ENCODE measurements at places on chromosomes 2 and 18.
A peak's percentile ranks its signal among the peaks of the same experiment; 100 is the strongest.

DNA sequence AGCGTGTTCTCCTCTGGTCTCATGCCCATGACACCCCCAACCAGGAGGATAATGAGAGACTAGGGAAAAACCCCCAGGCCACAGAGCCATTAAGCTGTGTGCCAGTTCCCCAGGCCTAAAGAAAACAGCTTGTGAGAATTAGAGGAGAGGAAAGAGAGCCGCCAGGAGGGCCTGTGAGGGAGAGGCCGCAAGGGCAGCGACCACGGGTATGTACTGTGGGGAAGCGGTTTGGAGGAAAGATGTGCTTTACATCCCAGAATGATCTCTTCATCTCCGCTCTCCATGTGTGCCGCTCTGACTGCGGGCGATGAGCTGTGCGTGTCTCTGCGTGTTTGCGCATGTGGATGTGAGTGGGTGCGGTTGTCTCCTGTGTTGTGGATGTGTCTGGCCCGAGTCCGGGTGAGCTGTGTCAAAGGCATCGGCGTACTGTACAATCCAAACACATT is 82.9 kb downstream of the DYSF start:
- DNase-seq, result no peak

GRCh38 chr2:55775828-55776227 is 82.2 kb upstream of the PNPT1 start:
- DNase-seq, result no peak

GRCh38 chr2:151472966-151473365 is 63.3 kb downstream of the RIF1 start:
- DNase-seq, result peak; percentile 46

GRCh38 chr2:157477919-157478318 is 34.0 kb upstream of the CYTIP start:
- DNase-seq, result no peak

- DNase-seq, result no peak
Measured at GRCh38 chr2:127158614-127159290, 51.8 kb upstream of the BIN1 start.

GRCh38 chr2:85756822-85757435 is 3.1 kb downstream of the ATOH8 start:
- DNase-seq, result no peak

GRCh38 chr18:23662309-23663263 is at the start of gene ANKRD29:
ANKRD29 (minus strand) TSS chr18:23662911; CDS start chr18:23662730, 181 bp downstream.
- DNase-seq, result no peak

DNA sequence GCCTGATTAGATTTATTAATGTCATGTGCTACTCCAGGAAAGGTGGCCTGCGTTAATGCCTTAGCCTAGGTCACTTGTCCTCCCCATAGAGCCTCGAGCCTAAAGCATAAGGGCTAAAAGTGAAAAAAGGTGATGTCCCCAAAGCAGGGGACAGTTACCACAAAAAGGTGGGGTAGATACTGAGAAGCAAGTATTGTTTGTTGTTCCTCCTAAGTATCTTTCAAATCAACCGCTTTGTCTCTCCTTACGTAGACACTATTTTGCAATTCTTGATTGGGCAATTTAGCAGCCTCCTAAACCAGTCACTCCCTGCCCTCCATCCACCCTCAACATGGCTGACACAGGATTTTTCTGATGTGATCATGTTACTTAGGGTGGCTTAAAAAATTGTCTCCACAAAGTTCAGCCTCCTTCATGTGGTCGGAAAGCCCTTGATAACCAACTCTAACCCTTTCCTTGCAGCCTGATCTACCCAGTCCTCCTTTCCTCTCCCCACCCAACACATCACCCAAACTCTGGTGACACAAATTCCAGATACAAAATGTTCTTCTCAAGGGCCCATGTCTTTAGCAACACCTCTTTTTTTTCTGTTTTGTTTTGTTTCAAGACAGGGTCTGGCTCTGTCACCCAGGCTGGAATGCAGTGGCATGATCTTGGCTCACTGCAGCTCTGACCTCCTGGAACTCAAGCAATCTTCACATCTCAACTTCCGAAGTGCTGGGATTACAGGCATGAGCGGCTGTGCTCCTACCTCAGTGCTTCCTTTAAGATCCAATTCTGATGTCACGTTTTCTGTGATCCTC is 6.9 kb downstream of the INHA start:
- DNase-seq, result peak; percentile 36

GRCh38 chr18:12154361-12154760 is 60.7 kb downstream of the ANKRD62 start:
- DNase-seq, result no peak

DNA sequence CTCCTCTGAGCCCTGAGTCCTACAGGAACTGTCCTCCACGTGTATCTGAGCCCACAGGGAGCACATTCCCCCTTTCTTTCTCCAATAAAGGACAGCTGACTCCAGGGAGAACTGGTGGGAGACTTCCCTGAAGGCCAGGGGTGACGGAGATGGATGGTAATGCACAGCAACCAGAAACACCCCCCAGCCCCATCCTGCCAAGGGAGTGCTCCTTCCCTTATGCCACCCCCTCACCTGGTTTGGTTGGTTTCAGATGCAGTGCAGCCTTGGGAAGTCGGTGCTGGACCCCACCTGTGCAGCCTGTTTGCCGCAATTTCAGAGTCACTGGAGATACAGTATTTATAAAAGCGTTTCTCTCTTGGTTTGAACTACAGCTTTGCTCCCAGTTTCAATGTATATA is 24.0 kb downstream of the GPR55 start:
- DNase-seq, result no peak

DNA sequence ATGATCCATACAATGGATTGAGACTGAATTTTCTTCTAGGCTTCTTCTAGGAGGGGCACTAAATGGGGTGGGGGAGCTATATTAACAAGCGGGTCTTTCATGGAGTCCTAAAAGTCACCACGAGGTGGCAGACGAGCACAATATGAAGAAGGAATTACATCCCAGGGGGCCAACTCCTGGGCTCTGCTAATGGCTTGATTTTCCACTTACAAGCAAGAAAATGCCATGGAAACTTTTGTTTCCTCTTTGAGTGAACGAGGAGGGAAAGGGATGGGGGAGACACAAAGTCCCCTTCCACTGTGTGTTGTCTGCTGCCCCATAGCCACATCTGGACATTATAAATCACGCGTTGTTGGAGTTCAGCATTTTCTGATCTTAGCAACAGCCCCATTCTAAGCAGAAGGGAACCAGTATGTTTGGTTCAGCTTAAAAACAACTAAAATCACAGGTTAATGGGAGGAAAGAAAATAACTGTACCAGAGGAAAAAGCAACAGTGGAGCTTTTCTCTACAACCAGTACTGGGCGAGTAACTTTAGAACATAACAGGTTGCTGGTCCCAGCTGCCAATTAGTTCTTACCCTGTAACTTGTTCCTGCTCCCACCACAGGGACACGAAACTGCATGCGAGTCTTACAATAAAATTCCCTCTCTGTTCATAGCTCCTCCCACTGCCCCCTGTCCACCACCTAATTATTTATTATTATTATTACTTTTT is 285.0 kb upstream of the PARD3B start:
- DNase-seq, result peak; percentile 74
